Posterior vena cava (tissue), 2 donors: ENCODE measurements at places on chromosomes 11 and 22.
A peak's percentile ranks its signal among the peaks of the same experiment; 100 is the strongest.

DNA sequence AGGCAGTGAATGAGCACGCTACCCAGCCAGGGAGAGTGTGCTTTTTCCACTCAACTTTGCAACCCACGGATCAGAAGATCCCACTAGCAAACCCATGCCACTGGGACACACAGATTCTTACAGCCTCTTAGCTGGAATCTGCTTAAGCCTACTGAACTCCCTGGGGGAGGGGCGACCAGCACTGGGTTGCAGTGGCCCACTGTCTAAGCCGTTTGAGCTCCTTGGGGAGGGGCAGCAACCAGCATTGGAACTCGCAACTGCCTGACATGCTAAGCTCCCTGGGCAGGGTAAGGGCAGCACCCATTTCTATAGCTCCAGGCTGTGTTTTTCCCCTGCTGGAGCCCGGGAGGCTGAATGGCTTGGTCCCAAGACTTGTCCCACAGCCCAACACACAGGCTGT, 99.6 kb downstream of the FAM168A start:
- DNase-seq = no peak

- DNase-seq = peak; percentile 34
These were observed 94.0 kb downstream of the BRD1 start for GRCh38 chr22:49733631-49734030.

- no peak for DNase-seq
These were observed at the start of gene SERPIND1 for GRCh38 chr22:20773793-20774212. SERPIND1 (plus strand) TSS chr22:20774113; CDS start chr22:20779313, 5,200 bp downstream.

DNA sequence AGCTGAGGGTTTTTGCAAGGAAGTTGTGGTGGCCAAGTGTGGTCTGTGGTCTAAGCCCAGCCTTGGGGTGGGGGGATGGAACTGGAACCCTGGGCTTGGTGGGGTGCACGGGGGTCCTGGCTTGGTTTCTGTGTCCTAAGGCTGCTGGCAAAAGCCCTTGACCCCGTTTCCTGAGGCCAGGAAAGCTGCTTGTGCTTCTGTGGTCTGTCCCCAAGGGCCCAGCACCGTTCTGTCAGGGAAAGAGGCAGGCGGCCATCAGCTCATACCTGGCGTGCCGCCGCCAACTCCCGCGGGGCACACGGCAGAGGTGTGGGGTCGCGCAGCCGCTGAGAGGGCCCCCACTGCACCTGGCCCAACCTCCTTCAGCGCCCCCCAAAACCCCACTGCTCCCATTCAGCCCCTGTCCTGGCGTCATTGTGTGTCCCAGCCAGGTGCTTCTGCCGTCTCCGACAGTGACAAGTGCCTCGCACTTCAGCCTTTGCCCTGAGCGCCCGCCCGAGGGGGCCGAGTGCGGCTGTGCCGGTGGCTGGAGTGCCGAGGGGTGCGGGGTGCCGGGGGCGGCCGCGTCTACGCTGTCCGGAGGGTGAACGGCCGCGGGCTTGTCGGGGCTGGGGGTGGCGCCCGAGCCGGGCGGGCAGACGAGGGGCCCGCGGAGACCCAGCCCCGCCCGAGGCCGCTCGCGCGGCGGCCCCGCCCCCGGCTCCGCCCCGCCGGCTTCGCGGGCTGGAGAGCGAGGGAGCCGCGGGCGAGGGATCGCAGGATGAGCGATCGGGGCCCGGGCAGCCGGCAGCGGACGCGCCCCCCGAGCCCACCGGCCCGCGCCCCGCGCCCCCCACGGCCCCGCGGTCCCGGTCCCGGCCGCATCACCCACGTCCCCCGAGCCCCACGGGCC, at the start of gene CNIH2:
Gene CNIH2, plus strand, starts transcription at position 705 of the 892 bp plus-strand sequence. CDS start 282 bp downstream, outside the sequence.
- no peak for DNase-seq

- DNase-seq = peak; percentile 92
These were observed 4.8 kb downstream of the BEST1 start for GRCh38 chr11:61954851-61955421.

GRCh38 chr11:133830931-133831907, 14.1 kb downstream of the SPATA19 start:
- no peak for DNase-seq

DNA sequence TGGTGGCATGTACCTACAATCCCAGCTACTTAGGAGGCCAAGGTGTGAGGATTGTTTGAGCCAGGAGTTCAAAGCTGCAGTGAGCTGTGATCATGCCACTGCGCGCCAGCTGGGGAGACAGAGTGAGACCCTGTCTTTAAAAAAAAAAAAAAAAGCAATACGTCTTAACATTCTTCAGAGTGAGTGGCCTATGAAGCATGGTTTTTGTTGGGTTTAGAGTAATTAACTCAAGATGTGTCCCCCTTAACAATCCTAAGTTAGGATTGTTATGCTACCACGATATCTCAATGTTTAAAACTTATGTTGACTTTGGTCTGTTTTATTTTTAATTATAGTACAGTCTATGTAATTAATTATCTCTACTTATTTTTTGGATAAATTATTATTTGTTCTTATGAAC, 156.1 kb downstream of the HIPK3 start:
- DNase-seq = no peak

DNA sequence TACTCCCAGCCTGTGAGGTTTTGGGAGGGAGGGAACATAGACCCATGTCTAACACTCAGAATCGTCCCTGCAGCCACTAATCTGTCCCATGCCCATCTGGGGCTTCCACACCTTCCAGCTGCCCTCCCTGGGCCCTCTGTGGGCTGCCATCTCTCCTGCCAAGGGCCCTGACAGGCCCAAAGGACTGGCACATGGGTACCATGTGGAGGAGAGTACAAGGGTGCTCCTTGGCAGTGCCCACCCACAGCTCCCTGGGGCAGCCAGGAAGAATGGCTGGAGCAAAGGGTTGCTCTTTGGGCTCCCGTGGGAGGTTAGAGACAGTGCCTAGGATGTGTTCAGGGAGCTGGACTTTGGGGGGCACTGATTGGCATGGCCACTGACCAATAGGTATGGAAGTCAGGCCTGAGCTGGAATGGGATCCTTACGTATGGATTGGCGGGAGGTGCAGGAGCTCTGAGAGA, 56.8 kb downstream of the CD82 start:
- peak; percentile 58 for DNase-seq

DNA sequence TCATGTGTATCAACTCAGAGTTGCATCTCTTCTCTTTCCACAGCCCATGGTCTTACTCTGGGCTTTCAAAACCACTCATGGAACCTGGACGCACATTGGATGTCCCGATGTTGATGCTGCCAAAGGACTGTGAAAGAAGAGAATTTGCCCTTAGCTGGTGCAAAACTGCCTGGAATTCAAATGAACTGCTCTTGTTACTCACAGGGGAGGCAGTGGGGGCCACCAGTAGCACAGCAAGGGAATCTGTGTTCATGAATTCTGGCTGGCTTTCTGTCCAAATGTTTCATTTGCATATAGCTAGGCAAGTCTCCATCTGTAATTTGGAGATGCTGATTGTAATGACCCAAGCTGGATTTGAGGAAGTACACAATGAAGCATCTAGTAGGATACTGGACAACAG, 24.9 kb downstream of the LMO2 start:
- no peak for DNase-seq

GRCh38 chr22:32206774-32207758, 2.2 kb upstream of the RFPL2 start:
- no peak for DNase-seq

DNA sequence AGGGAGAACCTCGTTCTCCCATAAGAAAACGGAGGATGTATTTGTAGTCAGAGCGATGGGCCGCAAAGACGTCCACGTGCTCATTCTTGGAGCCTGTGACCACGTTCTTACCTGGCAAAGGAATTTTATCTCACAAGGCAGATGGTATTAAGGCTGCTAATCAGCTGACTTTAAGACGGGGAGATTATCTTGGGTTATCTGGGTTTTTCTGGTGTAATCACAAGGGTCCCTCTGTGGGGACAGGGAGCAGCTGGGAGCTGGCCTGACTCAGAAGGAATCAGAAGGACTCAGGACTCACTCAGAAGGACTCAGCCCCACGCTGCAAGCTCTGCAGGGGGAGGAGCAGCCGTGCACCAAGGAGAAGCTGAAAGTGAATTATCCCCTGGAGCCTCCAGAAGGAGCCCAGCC, 7.5 kb upstream of the SIGIRR start:
- no peak for DNase-seq

- no peak for DNase-seq
These were observed 254.8 kb downstream of the GUCY1A2 start for GRCh38 chr11:106763501-106763900.

DNA sequence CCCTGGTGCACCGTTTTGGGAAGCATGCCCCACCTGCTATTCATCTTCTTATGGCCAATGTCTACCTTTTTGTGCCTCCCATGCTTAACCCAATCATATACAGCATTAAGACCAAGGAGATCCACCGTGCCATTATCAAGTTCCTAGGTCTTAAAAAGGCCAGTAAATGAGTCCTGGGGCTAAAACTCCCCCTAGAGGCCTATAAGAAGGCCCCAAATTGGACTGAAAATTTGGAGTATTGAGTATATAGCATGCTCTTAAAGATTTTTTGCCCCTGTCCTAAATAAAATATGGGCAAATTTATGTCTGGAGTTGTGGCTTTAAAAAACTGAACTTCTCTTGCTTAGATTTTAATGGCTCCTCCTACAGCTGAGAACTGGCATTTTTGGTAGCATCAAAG, 6.6 kb downstream of the OR51M1 start:
- DNase-seq = no peak

DNA sequence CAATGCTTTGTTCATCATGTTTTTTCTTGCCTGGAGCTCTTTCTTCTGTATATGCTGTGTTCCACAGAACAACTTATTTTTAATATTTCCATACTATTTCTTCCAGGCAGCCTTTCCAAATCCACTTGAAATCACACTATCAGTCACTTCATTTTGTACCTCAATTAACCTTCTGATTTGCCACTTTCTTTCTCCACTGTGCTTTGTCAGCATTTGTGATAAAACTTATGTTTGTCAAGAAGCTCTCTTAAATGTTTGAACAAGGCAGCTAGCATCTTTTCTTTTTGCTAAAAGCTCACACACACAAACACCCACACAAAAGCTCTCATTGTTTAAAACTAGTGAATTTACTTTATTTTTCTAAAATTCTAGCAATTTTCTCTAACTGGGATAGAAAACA, 2014.7 kb upstream of the RAG2 start:
- no peak for DNase-seq

DNA sequence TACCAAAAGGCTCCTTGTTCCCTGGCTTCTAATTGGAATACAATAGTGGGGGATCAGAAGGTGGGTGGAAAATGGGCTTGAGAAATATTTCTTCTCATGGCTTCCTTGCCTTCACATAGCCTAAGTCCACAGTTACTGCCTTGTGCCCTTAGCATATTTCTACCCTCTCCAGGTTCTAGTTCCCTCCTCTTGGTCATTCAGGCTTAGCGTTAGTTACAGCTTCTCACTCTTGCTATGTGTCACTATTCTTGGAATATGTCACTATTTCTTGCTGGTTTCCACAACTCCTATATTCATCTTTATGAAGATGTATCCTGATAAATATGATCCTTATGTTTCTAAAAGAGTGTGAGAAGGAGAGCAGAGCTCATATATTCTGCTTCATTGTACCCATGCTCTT, 2.5 kb downstream of the OR2D2 start:
- DNase-seq = no peak

- no peak for DNase-seq
These were observed 58.2 kb downstream of the ZNF280B start for GRCh38 chr22:22450343-22450839.

DNA sequence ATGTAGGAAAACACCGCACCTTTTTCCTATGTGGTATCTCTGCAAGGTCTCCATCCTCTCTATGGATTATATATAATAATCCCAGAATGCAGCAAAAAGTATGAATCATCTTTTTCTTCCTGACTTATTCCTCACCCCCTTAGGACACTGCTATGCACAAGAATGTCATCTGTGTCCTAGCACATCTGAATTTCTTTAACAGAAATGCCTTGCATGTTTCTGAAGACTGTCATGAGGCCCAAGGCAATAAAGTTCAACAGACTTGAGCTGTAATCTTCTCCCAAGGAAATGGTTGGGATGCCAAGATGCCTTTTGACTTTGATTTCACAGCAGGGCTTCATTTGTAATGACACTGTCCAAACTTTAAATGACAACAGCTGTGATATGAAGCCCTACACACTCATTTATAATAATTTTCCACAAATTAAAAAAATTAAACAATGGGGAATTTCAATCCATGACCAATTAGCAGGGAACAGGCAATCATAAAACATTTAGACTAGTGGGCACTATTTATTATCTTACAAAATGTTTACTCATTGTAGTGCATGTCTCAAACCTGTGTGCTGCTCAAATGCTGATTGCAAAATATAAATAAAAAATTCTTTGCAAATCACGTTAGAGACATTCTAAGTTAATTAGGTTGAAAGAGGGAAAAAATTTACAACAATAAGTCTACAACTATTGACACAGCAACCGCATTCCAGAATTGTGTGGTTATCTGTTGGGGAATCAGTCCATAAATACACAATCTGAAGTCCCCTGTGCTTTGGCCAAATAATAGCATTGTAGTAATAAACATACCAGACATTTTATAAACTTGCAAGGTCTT, 242.3 kb downstream of the SWAP70 start:
- no peak for DNase-seq

GRCh38 chr11:109309153-109309552, 112.8 kb upstream of the C11orf87 start:
- DNase-seq = no peak

- no peak for DNase-seq
These were observed 23.0 kb downstream of the ANKK1 start for GRCh38 chr11:113410414-113411135.

GRCh38 chr11:74205181-74205580, 34.1 kb downstream of the PPME1 start:
- no peak for DNase-seq

DNA sequence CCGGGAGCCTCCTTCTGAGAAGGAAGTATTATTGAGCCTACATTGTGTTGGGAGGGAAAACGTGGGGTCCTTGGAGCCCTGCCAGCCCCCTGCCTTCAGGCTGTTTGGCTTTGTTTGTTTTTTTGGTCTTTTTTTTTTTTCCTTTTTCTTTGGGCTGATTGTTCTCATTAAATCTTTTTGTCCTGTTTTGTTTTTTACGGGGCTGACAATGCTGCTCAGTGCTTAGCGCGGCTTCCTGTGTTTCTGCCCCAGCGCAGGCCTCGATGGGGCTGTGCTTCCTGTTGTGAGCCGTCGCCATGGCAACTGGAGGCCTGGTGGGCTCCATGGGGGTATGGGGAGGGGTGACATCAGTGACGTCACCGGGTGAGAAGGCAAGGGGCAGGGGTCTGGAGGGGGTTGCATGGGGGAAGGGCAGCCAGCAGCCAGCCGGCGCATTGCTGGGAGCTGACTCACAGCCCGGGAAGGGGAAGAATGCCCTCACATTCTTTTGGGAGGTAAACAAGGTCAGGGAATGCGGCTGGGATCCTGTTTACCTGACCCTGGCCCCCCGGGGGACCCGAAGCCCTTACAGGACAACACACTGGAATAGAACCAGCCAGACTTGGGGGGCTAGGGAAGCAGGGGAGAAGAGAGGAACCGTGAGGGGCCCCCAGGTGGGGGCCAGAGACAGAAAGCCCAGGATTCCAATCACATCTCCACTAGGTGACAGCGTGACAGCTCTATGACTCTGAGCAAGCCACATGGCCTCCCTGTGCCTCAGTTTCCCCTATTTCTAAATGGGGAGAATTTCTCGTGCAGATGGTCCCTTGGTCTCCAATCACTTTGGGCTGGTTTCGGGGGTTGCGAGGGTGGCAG, 22.2 kb upstream of the CBX7 start:
- peak; percentile 93 for DNase-seq
